Ovary (tissue), 10 donors: ENCODE measurements at places on chromosomes 13 and 19. TPM values are rescaled to one million over a fixed set of nuclear protein-coding genes. Genes with fewer than 3 reads are reported as not detected.

DNA sequence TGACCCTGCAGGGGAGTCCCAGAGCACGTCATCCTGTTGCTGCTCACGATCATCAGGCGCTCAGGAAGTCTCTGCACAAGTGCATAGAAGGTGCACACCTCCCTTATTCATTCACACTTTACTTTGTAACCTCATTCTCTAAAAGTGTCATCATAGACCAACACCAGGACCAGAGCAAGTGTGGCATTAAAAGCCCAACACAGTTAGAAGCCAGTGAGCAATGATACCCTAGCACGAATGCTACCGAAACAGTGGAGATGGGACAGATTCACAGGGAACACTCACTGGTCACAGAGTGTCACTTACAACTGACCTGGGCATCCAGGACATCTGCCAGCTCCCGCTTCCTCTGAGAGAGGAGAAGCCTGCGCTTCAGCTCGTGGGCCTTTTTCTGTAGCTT lies 17.0 kb downstream of the HAUS8 start:
- no peak overlapping the region for H3K4me3 ChIP-seq
- no peaks in the 10 kb centered on the region for H3K36me3 ChIP-seq
- H3K27ac ChIP-seq = no peak overlapping the region
- H3K27me3 ChIP-seq = no peaks in the 10 kb centered on the region

DNA sequence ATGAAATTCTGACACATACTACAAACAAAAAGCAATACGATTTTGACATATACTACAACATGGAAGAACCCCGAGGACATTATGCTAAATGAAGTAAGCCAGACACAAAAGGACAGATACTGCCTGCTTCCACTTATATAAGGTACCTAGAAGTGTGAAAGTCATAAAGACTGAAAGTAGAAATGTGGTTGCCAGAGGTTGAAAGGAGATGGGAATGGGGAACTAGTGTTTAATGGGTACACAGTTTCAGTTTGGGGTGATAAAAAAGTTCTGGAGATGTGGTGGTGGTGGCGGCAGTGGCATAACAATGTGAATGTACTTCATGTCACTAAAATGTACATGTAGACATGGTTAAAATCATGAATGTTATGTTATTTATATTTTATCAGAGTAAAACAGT lies 12.1 kb upstream of the NDFIP2 start:
- no peak for DNase-seq
- no peaks in the 10 kb centered on the region for H3K27me3 ChIP-seq
- H3K4me3 ChIP-seq = no peak overlapping the region
- no peaks in the 10 kb centered on the region for H3K4me1 ChIP-seq

DNA sequence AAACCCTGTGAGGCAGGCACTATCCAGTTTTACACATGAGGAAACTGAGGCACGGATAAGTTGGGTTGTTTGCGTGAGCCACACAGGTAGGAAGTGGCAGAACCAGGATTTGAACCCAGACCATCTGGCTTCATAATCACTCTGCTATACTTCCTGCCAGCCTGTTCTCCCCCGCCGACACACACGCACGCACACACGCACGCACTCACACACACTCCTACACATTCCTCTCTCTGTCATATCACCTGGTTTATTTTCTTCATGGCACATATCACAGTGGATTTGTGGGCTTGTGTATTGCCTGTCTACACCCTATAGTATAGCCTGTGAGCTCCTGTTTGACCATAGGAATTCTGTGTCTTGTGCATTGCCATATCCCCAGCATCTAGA lies 140.0 kb downstream of the SIPA1L3 start:
- no peaks in the 10 kb centered on the region for H3K36me3 ChIP-seq
- no peak for DNase-seq
- no peak overlapping the region for H3K4me3 ChIP-seq
- no peaks in the 10 kb centered on the region for H3K4me1 ChIP-seq
- H3K27me3 ChIP-seq = no peaks in the 10 kb centered on the region

DNA sequence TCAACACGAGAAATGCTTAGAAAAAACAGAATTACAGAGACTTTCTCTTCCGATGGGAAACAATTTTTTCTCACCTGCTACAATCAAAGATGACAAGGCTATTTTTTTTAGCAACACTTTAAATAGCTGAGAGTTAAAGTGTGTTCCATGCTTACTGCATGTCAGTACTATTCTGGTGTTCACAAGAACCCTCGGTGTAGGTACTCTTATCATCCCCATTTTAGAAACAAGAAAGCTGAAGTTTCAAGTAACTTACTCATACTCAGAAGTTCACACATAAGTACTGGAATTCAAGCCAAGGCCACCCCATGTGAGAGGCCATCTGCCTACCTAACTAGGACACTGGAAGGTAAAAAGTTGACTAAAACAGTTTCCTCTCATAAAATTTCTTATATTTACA lies 9.0 kb upstream of the TNFRSF19 start:
- no peaks in the 10 kb centered on the region for H3K36me3 ChIP-seq
- H3K4me3 ChIP-seq = no peak overlapping the region
- no peak for DNase-seq
- H3K27me3 ChIP-seq = no peaks in the 10 kb centered on the region
- H3K4me1 ChIP-seq = peaks cover 5% of the 10 kb centered on the region

DNA sequence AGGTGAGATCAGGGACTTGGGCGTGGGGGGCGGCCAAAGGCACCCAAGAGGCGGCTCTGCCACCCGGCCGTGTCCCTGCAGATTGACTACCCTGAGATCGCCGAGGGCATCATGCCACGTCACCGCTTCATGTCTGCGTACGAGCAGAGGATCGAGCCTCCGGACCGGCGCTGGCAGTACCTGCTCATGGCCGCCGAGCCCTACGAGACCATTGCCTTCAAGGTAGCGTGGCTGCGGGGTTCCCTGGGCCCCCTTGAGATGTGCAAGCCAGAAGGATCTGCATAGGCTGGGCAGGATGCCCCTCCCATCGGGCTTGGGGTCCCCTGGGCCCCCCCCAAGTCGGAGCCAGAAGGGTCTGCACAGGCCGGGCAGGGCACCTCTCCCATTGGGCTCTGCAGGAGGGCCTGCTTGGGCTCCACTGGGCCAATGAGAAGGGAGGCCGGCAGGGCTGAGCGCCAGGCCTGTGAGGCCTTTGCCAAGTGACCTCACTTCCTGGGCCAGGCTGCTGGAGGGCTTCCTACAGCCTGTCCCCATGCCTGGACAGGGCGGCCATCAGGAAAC lies 2.2 kb upstream of the AMH start:
- peaks cover 3% of the 10 kb centered on the region for H3K27me3 ChIP-seq
- H3K4me1 ChIP-seq = peaks cover 15% of the 10 kb centered on the region
- DNase-seq = no peak
- H3K36me3 ChIP-seq = no peaks in the 10 kb centered on the region
- no peak overlapping the region for H3K4me3 ChIP-seq
- no peak overlapping the region for H3K27ac ChIP-seq

GRCh38 chr13:20945952-20946383 lies 43.4 kb upstream of the XPO4 start:
- no peaks in the 10 kb centered on the region for H3K4me1 ChIP-seq
- H3K27me3 ChIP-seq = no peaks in the 10 kb centered on the region

- no peaks in the 10 kb centered on the region for H3K36me3 ChIP-seq
- no peak overlapping the region for H3K4me3 ChIP-seq
- H3K4me1 ChIP-seq = no peaks in the 10 kb centered on the region
- H3K27ac ChIP-seq = no peak overlapping the region
- DNase-seq = no peak
- H3K27me3 ChIP-seq = no peaks in the 10 kb centered on the region
Observed at GRCh38 chr13:32206097-32206740, 108.9 kb downstream of the ZAR1L start.

GRCh38 chr13:99215184-99215830 lies 14.7 kb downstream of the UBAC2 start:
- peaks cover 9% of the 10 kb centered on the region for H3K4me1 ChIP-seq
- no peak overlapping the region for H3K4me3 ChIP-seq
- peak; percentile 12 for DNase-seq
- H3K36me3 ChIP-seq = no peaks in the 10 kb centered on the region
- H3K27me3 ChIP-seq = no peaks in the 10 kb centered on the region

DNA sequence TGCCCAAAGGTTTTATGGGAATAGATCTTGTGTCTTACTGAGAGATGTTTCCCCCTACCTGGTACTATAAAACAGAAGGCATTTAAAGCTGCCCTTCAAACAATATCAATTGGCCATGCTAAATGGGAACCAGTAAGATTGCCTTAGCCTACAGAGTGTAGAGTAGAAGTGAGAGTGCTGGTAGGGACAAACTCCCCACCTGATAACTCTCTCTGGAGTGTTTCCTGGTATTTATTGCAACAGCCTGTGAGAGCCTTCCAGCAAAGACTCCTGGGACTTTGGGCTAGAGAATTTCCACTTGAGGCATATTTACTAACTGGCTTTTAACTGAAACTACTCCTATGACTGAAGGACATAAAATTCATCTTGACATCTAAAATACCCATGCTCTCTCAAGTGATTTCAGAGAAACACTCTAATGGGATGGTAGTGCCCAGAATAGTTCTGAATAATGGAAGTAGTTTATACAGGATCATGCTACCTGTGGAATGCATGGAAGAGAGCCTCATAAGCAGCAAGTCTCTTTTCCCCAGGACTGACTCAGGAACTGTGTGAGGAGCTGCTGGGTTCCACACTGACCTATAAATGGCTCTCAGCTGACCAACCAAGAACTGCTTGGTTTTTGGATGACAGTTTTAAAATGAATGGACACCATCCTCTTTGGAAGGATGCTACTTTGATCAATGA lies 132.7 kb upstream of the SLITRK5 start:
- no peak overlapping the region for H3K4me3 ChIP-seq
- no peak overlapping the region for H3K27ac ChIP-seq
- H3K4me1 ChIP-seq = no peaks in the 10 kb centered on the region
- no peaks in the 10 kb centered on the region for H3K36me3 ChIP-seq
- DNase-seq = no peak

DNA sequence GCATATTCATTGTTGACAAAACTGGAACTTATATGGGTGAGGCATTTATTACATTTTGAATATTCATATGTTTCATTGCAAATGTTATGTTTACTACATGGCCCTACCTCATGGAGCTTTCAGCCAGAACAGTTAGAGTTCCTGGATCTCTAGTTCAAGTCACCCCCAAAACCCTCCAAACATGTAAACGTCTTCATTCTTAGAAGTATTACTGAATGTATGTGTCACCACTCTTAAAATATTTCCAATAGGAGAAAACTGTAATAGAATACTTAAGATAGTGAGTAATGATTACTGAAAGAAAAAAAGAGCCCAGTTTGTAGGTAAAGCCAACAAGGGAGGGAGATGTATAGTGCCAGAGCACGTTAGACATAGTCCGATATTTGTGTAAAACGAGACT lies 23.5 kb downstream of the URI1 start:
- H3K27me3 ChIP-seq = no peaks in the 10 kb centered on the region
- no peak overlapping the region for H3K27ac ChIP-seq
- H3K4me3 ChIP-seq = no peak overlapping the region
- H3K4me1 ChIP-seq = peaks cover 14% of the 10 kb centered on the region
- H3K36me3 ChIP-seq = no peaks in the 10 kb centered on the region
- no peak for DNase-seq

DNA sequence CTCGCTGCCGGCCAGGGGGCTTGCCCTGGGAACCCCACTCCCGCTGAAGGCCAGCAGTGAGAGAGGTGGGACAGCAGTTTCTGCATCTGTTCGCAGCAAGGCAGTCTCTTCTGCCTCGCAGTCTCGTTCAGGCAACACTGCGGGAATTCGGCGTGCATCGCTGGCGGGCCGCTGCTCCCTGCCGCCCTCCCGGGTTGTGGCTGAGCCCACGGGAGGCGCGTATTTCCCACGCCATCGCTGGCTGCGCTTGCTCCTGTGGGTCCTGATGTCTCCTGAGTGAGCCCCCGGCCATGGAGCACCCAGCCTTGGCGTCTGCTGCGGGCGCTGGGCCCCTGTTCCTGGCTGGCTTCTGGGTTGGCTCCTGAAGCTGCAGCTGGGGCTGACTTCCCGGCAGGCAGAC lies 227.9 kb downstream of the TEX29 start:
- no peaks in the 10 kb centered on the region for H3K4me1 ChIP-seq
- no peak overlapping the region for H3K4me3 ChIP-seq
- DNase-seq = no peak

- H3K4me3 ChIP-seq = no peak overlapping the region
- H3K4me1 ChIP-seq = no peaks in the 10 kb centered on the region
- DNase-seq = no peak
- H3K27me3 ChIP-seq = no peaks in the 10 kb centered on the region
- H3K27ac ChIP-seq = no peak overlapping the region
Observed at GRCh38 chr13:25864116-25864515, 187.7 kb downstream of the SHISA2 start.

DNA sequence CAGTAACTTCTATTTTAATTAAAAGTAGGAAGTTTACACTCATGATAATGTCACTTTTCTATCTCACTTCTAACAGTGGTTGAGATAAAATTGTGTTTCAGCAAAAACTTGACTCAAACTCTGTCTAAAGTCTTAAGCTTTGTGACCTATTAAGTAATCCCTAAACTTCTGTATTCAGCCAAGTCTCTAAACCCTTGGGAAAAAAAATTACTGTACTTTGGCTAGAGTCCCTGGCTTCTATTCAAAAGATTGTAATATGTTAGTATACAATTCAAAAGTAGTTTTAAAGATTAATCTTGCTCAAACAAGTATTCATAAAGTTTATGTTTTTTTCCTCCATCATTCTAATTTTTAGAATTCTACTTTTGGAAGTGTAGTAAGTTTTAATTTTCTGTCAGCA lies 1248.8 kb downstream of the UQCRFS1 start:
- no peak overlapping the region for H3K4me3 ChIP-seq
- H3K36me3 ChIP-seq = no peaks in the 10 kb centered on the region
- no peaks in the 10 kb centered on the region for H3K27me3 ChIP-seq
- H3K27ac ChIP-seq = no peak overlapping the region

GRCh38 chr13:73335944-73336343 lies 277.1 kb downstream of the KLF5 start:
- no peaks in the 10 kb centered on the region for H3K4me1 ChIP-seq
- H3K27me3 ChIP-seq = peaks cover 3% of the 10 kb centered on the region
- no peak overlapping the region for H3K27ac ChIP-seq
- H3K4me3 ChIP-seq = no peak overlapping the region
- DNase-seq = no peak

- H3K36me3 ChIP-seq = no peaks in the 10 kb centered on the region
- peak overlapping the region; percentile 55 for H3K27ac ChIP-seq
- no peaks in the 10 kb centered on the region for H3K27me3 ChIP-seq
- DNase-seq = no peak
- H3K4me1 ChIP-seq = peaks cover 5% of the 10 kb centered on the region
Observed at GRCh38 chr19:56132316-56132822, 8.7 kb upstream of the ZNF444 start.

DNA sequence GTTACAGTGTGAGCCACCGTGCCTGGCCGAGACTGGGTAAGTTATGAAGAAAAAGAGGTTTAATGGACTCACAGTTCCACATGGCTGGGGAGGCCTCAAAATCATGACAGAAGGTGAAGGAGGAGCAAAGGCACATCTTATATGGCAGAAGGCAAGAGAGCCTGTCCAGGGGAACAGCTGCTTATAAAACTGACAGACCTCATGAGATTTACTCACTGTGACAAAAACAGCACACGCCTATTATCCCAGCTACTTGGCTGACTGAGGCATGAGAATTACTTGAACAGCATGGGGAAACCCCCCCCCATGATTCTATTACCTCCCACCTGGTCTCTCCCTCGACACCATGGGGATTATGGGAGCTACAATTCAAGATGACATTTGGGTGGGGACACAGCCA lies 23.4 kb upstream of the ZNF561 start:
- DNase-seq = no peak
- no peak overlapping the region for H3K4me3 ChIP-seq
- no peaks in the 10 kb centered on the region for H3K4me1 ChIP-seq
- H3K36me3 ChIP-seq = no peaks in the 10 kb centered on the region
- H3K27ac ChIP-seq = no peak overlapping the region
- no peaks in the 10 kb centered on the region for H3K27me3 ChIP-seq

GIPC3 gene
- 0.30 TPM for total RNA-seq

KLF2 gene
- 97.8 TPM for total RNA-seq

CGB8 gene
- total RNA-seq = not detected

MPND gene
- total RNA-seq = 23.7 TPM

CKM gene
- total RNA-seq = not detected

GJA3 gene
- total RNA-seq = not detected

ENOX1 gene
- 13.1 TPM for total RNA-seq

SMAD9 gene
- 21.0 TPM for total RNA-seq

SBK3 gene
- total RNA-seq = not detected
